ENCODE measurements at places on chromosomes 12 and 14.

DNA sequence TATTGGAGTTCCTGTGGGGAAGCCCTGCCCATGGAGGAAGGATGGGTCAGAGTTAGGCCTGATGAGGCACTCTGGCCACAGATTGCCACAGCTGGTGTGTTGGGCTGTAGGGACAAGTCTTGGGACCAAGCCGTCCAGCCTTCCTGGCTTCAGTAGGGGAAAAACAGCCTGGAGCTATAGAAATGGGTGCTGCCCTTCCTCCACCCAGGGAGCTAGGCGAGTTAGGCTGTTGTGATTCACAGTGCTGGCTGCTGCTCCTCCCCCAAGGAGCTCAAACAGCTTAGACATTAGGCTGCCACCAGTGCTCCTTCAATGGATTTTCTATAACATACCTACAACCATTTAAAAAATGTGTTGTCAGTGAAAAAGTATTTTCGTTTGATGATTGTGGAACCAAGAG, 274.3 kb downstream of the RPL10L start:
- DNase-seq, result no peak

DNA sequence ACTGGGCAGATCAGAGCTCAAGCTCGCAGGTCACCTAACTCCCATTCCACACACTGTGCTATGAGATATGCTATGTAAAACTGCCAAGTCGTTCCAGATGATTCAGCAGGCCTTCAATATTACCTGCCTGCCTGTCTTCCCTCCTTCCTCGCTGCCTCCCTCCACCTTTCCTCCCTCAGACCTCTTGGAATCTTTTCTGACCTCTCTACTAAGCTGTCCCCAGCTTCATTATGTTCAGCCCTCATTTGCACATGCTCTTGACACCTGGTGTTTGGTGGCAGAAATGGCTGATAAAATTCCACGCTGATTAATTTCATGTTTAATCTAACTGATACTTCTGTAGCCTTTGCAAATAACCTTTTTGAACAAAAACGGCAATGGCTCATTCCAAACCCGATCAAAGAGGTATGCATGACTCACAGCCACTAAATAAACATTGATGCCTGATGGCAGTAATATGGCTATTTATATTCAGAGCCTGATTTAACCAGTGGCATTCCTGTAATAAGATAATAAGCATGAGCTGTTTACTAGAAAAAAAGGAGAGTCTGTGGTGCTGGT, 130.8 kb upstream of the EGLN3 start:
- DNase-seq, result no peak

DNA sequence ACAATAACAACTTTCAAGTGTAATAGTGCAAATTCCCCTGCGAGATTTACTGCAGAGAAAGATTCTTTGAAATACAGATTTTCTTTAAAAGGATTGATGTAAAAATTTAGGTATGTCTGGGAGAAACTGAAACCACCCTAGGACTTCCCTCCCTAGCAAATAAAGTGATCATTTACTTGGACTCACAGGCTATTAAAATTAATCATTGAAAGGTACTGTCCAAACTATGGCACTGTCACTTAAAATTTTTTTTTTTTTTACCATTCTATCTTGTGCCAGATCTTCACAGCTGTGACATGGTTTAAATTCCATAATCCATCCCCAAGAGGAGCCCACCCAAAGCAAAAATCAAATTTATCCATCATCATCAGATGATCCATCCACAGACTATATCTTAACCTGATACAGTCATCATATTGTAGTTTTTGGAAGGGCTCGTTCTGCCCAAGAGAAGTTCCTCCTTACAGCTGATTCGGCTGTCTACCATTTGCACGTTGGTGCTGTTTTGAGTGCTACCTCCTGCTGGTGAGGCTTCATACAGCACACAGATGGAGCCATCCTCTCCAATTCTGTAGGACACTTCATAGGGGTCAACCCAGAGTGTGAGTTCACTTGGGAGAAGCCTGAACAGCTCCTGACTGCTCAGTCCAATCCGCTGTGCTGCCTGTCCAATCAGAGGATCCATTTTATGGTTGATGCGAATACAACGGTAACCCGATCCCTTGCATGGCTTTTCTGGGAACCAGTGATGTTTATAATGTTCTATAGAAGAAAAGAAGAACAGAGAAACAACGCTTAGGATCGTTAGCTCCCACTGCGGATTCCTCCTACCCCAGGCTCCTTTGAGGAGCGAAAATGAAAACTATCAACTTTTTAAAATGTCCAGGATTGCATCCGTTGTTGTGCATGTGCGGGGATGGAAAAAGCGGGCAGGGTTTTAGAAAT, 1.7 kb downstream of the BTG1 start:
- DNase-seq, result peak; percentile 36

DNA sequence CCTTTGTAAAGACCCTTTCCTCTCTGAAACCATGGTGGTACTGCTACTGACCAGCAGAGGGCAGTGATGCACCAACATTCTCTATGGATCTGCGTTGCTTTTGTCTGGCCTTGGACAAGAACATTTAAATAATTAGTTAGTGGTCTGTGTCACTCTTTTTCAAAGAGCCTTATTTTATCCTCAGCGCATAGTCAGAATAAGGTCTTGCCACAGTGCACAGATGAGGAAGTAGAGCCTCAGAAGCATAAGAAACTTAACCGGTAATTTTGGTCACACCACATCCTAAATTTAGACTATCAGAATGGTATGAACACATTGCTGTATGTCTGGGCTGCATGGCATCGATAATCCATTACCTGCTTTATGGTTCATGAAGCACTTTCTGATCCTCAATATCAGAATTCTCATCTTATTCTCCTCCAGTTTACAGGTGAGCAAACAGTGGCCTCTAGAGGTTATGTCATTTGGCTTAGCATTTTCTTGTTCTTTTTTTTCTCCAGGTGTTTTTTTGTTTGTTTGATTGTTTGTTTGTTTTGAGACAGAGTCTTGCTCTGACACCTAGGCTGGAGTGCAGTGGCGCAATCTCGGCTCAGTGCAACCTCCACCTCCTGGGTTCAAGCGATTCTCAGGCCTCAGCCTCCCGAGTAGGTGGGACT, 23.7 kb upstream of the IFT81 start:
- DNase-seq, result peak; percentile 19

DNA sequence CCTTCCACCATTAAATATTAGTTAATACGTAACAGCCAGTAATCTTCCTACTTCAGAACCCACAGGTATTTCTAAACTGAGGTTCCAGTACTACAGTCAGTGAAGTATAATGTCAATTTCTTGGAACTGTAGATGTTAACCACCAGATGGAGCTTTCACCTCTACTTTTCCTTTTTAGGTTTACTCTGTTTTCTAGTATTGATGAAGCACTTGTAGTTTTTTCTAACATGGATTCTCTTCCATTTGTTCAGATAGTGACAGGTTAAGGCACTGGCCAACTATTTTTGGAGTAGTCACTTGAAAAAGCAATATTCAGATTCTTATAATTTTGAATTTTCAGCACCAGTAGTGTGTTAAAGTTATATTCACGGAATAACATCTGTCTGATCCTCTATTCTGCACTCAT, 4.6 kb upstream of the SEC23A start:
- DNase-seq, result no peak

GRCh38 chr12:2372735-2373134, 319.9 kb downstream of the CACNA1C start:
- DNase-seq, result no peak

- DNase-seq, result no peak
Observed at GRCh38 chr12:1297206-1297605, 297.2 kb downstream of the FBXL14 start.

- no peak for DNase-seq
Observed at GRCh38 chr12:13959131-13959723, 22.2 kb downstream of the GRIN2B start.

- DNase-seq, result no peak
Observed at GRCh38 chr12:24921251-24922038, 27.5 kb downstream of the BCAT1 start.

DNA sequence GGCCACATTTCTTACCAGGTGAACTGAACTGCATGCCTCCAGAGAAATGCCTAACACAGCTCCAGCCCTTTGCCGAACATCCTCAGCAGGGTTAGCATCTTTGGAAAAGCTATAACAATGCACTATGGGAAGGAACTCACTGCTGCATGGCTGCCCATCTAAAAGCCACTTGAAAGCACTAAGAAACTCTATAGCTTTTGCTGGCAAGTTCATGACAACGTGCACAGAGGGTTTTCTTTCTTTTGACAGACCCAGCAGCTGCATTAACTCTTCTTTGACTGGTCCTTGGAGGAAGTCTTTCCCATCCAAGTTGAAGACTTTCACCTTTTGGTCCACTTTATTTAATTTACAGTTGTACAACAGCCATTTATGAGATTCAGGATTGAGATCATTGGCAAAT, 5.3 kb downstream of the TRMT5 start:
- DNase-seq, result no peak

DNA sequence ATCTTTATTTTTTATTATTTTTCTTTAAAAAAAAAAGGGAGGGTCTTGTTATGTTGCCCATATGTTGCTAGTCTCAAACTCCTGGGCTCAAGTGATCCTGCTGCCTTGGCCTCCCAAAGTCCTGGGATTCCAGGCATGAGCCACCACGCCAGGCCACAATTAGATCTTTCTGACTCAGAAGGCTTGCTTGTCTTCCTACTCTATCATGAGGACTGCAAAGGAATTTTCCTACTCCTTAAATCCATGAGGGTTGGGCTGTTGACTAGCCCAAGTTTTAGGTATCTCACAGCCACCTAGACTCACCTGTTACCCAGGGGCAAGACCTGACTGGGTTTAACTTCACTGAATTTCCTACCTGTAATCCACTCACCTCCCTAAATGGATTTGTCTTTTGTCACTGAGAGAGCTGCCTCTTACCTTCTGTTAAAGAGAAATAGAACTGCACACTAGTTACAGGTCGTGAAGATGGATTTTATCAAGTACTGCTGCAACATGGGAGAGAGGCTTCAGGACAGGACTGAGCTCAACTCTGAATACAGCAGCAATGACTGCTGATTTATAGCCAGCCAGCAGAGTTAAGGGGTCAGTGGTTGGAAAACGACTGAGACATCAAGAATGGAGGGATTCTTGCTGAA, 72.3 kb downstream of the B4GALNT3 start:
- DNase-seq, result no peak

GRCh38 chr14:64591809-64592208, 42.0 kb downstream of the PPP1R36 start:
- DNase-seq, result no peak

- DNase-seq, result no peak
Observed at GRCh38 chr12:43425361-43425760, 126.6 kb downstream of the ADAMTS20 start.

GRCh38 chr12:106644335-106645073, 61.7 kb downstream of the RFX4 start:
- DNase-seq, result no peak

DNA sequence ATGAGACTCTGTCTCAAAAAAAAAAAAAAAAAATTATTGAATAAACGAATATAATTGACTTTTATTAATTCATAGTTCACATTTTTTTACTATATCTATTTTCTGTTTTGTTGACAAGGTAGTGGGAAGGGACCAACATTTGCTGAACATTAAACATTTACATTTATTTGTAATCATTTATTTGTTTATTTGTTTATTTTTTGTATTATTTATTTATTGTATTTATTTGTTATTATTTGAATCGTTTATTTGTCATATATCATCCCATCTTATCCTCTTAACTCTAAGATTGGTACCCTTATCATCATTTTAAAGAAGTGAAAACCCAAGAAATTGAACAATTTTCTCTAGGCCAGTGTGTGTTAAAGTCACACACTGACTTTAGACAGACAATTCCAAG, 101.5 kb downstream of the SYT1 start:
- DNase-seq, result no peak

GRCh38 chr14:102726191-102726949, 50.9 kb upstream of the TRAF3 start:
- no peak for DNase-seq

- no peak for DNase-seq
Observed at GRCh38 chr12:130474599-130475269, 137.0 kb downstream of the PIWIL1 start.

DNA sequence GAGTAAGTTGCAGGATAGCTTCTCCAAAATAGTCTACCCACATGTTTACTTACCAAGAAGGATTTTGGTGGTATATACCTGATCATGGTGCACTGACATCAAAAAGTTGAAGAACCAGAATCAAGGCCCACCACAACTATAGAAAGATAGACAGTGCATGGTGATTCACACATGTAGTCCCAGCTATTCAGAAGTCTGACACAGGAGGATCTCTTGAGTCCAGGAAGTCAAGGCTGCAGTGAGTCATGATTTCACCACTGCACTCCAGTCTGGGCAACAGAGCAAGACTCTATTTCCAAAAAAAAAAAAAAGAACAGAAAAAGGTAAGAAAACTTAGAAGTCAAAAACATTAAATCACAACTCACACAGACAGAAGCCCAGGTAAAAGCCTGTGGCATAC, 422.2 kb upstream of the FOXG1 start:
- DNase-seq, result no peak

DNA sequence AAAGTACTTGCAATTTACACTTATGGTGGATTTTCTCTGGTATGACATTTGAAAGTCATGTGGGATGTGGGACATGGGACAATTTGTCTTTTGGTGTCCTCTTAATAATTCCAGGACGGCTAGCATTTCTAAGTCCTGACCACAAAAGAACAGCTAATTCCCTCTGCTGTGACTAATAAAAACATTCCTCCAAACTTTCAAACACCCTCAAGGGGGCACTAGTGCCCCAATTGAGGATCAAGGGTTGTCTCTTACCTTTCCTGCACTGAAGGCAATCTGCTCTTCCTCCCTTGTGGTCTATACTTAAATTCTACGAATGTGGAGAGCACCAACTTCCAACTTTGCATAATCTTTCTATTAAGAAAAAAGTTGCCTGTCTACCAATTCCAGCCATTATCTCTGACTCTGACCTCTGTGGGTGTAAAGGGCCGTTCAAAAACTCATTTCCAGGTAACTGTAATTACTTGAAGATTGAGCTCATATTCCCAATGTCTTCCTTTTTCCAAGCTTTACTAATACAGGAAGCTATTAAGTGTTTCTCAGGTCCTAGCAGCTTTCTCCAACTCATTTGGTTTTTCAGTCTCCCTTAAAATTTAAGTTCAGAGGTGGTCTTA, 210.2 kb downstream of the PTPRO start:
- peak; percentile 17 for DNase-seq

DNA sequence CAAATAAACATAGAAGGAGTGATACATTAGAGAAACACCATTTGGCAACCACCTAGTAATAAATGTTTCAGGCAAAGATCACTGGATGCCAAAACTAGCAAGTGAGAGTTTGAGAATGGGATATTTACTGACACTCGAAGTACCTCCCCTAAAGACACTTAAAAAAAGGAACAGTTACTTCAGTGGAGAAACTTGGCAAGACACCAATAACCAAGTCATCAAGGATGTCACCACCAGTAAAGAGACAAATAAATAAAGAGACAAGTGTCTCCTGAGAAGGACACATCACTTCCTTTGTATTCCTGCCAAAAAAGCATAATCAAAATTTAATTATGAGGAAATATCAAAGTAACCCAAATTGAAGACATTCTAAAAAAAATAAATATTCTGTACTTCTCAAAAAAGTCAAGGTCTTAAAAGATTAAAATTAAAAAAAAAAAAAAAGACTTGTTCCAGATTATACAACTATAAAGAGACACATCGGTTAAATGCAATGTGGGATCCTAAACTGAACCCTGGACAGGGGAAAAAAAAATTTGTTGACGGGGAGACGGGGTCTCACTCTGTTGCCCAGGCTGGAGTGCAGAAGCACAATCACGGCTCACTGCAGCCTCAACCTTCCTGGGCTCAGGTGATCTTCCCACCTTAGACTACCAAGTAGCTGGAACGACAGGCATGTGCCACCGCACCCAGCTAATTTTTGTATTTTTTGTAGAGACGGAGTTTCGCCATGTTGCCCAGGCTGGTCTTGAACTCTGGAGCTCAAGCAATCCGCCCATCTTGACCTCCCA, 26.4 kb downstream of the TM7SF3 start:
- DNase-seq, result no peak

GRCh38 chr12:24198070-24198469, 248.6 kb upstream of the SOX5 start:
- DNase-seq, result no peak

Data from stimulated activated CD4-positive, alpha-beta T cell treated with anti-CD3 and anti-CD28 coated beads, Interleukin-12 subunit alpha, Interleukin-12 subunit beta, amount 100 ng/mL, for 24 hours (primary cell).